ENCODE measurements at places on chromosomes 7 and 10.

DNA sequence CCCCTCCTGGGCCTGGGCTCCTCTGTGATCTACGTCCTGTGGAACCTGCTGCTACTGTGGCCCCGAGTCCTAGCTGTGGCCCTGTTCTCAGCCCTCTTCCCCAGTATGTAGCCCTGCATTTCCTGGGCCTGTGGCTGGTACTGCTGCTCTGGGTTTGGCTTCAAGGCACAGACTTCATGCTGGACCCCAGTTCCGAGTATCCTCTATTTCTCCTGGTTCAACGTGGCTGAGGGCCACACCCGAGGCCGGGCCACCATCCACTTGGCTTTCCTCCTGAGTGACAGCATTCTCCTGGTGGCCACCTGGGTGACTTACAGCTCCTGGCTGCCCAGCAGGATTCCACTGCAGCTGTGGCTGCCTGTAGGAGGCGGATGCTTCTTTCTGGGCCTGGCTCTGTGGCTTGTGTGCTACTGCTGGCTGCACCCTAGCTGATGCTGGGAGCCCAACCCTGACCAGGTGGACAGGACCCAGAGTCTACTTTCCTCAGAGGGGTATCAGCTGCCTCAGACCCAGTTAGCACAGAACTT, 37.8 kb upstream of the MMD2 start:
- no peak for DNase-seq

DNA sequence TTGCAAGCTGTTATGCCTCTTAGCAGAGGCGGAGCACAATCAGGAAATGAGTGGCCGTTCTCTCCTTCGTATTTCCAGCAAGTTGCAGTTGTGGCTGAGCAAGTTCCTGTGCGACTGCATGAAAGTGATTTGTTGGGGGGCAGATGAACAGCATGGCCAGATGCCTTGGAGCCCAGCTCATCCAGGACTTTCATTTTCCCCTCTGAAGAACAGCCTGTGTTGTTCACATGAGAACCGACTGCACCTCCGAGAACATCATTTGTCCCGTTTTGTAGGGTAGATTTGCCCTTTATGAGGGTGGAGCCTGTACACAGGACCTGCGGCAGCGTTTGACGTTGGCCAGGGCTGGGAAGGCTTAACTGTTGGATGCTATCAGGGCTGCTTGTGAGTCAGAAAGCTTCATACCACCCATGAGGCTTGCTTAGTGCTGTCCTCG, 4.4 kb downstream of the BAG3 start:
- DNase-seq = no peak

DNA sequence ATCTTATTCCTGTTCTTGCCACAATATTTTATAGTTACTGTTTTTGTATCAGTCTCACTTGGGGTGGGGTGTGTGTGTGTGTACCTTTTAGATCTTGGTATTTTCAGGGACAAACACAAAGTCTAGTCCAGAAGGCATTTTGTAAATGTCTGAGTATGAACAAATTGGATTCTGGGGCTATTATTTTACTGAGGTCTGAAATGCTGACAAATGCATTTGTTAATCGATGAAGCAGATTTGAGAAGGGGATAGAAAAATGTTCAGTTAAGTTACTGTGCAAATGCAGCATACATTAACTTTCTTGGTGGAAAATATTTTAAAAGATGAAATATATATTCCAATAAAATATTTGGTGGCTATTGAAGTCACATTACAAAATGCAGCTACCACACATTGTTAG, 267.4 kb downstream of the EXOC4 start:
- no peak for DNase-seq

GRCh38 chr7:151239837-151240459, 7.7 kb downstream of the CHPF2 start:
- DNase-seq = no peak

DNA sequence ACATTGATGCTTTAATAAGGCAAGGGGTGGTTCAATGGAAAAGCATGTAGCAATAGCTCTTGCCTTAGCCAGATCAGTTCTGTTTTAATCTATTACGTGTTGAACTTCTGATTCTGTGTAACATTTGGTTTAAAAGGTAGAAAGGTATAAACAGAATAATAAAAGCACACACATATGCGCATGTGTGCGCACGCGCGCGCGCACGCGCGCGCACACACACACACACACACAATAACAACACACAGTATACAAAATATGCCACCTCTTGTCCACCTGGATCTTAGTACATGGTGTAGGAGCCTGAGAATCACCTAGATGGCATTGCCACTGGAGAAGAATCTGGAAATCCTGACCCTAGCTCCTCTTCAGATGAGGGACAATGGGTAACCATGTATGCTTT, 49.6 kb upstream of the TEX47 start:
- no peak for DNase-seq

GRCh38 chr7:151424799-151425198, 15.0 kb upstream of the WDR86 start:
- no peak for DNase-seq

- DNase-seq = no peak
Measured at GRCh38 chr10:7804216-7804615, 14.1 kb upstream of the TAF3 start.

DNA sequence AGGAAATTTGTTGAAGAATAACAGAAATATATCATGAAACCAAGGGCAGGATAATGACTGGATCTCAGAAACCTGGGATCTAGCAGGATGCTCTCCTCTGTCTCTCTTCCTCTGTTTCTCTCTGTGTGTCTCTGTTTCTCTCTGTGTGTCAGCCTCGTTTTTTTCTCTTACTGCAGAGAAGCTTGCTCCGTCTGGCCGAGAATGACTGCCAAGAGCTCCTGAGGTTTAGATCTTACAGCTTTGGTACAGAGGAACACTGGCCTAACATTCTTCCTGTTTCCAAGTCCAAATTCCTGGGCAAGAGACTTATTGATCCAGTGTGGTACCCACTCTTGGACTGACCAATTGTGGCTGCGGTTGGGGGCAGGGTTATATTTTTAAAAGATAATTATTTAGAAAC, 564.0 kb downstream of the XPNPEP1 start:
- DNase-seq = no peak

- no peak for DNase-seq
Measured at GRCh38 chr7:39446546-39446945, 119.7 kb upstream of the YAE1 start.

GRCh38 chr10:116178086-116178605, 94.9 kb downstream of the GFRA1 start:
- no peak for DNase-seq

GRCh38 chr10:103120546-103120945, 72.5 kb downstream of the NT5C2 start:
- no peak for DNase-seq

DNA sequence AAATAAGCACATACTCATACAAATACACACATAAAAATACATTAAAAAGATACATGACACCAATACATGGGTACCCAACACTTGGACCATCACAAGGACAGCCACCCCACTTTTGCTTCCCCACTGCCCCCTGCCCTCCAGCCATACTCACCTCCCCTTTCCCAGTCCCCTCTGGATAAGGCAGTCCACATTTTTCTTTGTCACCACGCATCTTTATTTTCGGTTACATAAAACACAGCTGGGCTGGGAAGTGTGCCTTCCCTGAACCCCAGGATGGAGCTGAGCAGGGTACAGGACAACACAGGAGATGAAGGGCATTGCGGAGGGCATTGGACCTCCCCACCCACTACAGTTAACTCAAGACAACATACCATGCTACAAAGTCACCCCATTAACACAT, 1.1 kb upstream of the HOXA3 start:
- no peak for DNase-seq

DNA sequence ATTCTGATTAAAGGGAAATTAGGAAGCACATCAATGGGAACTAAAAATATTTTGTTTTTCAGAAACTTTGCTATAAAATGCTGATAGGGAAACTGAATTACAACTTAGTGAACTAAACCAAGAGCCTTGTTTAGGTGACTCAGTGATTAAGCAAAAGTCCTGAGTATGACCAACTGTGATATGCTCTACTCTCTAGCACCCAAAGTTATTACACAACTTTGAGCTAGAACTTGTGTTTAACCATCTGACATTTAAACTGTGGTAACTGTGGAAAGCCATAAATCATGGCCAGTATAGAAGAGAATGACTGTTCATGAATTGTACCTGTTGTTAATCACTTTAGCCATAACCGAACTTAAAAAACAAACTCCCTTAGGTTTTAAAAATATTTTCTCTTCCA, 127.4 kb downstream of the ZNF365 start:
- DNase-seq = no peak

- no peak for DNase-seq
Measured at GRCh38 chr10:31030800-31031199, 865 bp downstream of the ZNF438 start.

GRCh38 chr10:74079028-74079935, 71.3 kb downstream of the AP3M1 start:
- DNase-seq = no peak

- no peak for DNase-seq
Measured at GRCh38 chr7:124013306-124013705, 19.6 kb downstream of the TMEM229A start.

GRCh38 chr10:119405520-119405807, 137.1 kb downstream of the RGS10 start:
- DNase-seq = no peak

GRCh38 chr10:113078282-113078907, 128.3 kb downstream of the TCF7L2 start:
- DNase-seq = no peak

- no peak for DNase-seq
Measured at GRCh38 chr7:97174303-97174702, 56.8 kb downstream of the SDHAF3 start.

Data from iPS-NIHi11 (cell line).